ENCODE measurements at places on chromosomes 3 and 15.

- DNase-seq = peak; percentile 48
These were observed 70.5 kb upstream of the KLHL25 start for GRCh38 chr15:85865070-85865684.

- DNase-seq = peak; percentile 62
These were observed 130.5 kb upstream of the EIF1B start for GRCh38 chr3:40179016-40179415.

DNA sequence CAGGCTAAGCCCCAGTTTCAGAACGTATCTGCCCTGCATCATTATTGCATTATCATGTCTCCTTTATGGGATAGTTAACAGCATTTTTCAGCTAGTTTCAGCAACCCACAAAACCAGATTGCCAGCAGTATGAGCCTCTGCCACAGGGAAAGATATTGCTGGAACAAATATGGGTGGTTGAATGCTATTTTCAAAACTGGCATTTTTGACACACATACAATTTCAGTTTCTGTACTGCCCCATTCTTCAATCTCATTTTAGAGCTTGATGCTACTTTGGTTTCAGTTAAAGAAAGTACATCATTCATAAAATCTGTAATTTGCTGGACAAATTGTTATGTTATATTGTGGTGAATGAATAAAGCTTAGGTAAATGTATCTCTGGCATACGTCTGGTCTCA is 1037.5 kb downstream of the NAALADL2 start:
- no peak for DNase-seq

GRCh38 chr15:60362321-60363086 is 35.3 kb downstream of the ANXA2 start:
- DNase-seq = peak; percentile 78

- DNase-seq = peak; percentile 50
These were observed 20.3 kb upstream of the ABTB1 start for GRCh38 chr3:127652246-127652995.

GRCh38 chr15:97425596-97425995 is 534.9 kb upstream of the ARRDC4 start:
- DNase-seq = no peak

DNA sequence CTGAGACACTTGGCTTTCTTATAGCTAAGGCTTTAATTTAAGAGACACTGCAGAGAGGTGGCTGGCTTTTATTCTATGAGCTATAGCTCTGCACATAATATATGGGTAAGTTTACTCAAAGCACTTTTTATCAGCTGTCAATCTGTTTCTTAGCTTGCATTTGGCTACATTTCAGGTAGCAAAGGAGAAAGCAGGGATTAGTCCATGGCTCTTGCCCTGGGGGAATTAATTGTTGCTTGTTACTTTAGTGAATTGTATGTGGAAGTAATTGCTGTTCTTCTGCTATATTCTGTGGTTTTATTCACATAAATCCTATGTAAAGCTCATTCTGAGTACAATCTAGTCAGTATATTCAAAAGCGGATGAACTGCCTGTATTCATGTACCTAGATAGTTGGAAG is 14.4 kb upstream of the CCDC39 start:
- no peak for DNase-seq

DNA sequence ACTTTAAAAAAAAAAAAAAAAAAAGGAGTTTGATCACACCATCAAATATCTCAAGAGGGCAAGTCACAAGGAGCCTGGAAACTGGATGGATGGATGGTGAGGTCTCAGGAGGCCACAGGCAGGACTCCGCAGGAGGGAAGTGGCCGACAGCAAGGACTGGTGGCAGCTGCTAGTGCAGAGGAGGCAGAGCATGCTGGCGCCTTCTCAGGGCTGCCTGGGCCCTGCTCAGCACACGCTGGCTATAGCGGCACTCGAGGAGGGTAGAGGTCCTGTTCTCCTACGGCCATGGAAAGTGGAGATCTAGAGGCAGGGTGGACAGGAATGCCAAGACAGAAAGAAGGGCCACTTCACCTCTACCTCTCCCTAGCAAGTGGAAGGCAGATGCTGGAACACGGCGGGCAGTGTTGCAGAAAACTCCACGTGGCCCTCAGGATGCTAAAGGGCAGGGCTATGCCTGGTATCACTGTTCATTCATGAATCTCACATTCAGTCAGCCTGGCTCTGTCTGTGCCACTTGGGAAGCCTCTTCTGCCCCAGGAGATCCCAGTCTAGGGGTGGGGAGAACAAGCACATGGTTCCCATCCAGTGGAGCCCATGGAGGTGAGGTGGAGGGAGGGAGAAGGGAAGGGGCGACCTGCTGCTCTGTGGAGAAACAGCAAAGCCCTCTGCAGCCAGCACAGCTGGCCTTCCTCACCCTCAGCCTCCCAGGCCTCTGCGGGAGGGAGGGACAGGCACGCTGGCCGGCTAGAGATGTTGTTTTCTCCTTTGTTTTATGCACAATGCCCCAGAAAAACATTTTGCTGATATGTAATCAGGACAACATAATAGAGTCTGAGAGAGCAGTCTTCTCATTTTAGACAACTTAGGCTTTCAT is 71.0 kb downstream of the OXNAD1 start:
- DNase-seq = no peak

DNA sequence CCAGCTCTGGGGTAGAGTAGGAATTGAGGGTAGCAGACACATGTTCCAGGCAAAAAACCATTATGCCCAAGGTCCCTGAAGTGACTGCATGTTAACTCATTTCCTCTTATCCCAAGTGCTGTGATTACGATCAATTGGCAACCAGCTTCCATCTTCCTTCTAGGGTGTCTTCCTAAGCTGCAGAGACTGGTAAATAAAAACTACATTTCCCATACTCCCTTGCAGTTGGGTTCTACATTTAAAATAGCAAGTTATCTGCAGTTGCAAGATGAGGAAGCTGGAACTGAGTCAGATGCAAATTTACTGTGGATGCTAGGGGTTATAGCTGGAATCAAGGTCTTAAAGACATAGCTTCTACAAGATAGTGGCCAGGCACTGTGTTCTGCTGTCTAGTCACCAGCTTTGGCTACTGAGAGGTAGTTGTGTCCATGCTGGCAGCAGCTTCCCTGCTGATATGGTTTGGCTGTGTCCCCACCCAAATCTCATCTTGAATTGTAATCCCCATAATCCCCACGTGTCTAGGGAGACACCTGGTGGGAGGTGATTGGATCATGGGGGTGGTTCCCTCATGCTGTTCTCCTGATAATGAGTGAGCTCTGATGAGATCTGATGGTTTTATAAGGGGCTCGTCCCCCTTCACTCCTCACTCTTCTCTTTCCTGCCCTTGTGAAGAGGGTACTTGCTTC is 51.3 kb upstream of the FBN1 start:
- DNase-seq = peak; percentile 58

- DNase-seq = no peak
These were observed 223.8 kb downstream of the ADAMTS9 start for GRCh38 chr3:64463981-64464380.

DNA sequence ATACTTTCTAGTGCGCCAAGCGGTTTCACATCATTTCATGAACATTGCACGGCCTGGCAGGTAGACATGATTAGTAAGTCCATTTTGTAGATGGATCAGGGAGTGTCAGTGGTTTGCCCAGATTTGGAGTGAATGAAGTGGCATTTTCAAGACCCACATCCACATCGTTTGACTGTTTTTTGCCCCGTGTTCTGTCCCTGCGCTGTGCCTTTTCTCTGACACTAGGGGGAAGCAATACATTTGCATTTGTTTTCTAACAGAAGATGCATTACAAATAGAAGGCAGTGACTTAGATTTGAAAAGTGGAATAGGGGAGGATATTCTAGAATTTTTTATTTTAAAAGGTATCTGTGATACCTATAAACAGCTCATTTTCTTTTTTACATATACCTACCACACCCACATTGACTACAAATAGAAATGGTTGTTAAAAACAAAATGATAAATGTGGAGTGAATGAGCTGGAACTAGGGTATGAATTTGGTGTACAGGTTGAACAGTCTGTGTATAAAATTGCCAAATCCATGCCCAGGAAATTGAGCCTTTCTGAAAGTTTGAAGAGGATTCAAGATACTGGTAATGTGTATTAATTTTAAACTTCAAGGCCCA is 98.0 kb downstream of the USP13 start:
- peak; percentile 28 for DNase-seq

- no peak for DNase-seq
These were observed 260 bp downstream of the EXD1 start for GRCh38 chr15:41230345-41230649.

- no peak for DNase-seq
These were observed 103.5 kb upstream of the UBE2E2 start for GRCh38 chr3:23099677-23100076.

GRCh38 chr3:36729204-36730056 is 34.9 kb downstream of the DCLK3 start:
- DNase-seq = peak; percentile 69

DNA sequence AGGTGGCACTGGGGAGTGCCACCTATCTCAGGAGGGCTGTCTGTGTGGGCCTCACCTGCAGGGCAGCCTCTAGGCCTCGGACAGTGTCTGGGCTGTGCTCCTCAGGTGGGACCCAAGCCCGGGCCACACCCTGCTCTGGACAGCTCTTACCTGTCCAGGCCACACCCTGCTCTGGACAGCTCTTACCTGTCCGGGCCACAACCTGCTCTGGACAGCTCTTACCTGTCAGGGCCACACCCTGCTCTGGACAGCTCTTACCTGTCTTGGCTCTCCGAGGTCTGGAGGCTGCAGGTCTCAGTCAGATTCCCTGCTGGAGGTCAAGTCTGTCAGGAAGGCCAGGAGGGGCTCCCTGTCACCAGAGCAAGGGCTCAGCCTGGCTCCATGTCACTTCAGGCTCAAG is 80.6 kb downstream of the LINGO1 start:
- no peak for DNase-seq

DNA sequence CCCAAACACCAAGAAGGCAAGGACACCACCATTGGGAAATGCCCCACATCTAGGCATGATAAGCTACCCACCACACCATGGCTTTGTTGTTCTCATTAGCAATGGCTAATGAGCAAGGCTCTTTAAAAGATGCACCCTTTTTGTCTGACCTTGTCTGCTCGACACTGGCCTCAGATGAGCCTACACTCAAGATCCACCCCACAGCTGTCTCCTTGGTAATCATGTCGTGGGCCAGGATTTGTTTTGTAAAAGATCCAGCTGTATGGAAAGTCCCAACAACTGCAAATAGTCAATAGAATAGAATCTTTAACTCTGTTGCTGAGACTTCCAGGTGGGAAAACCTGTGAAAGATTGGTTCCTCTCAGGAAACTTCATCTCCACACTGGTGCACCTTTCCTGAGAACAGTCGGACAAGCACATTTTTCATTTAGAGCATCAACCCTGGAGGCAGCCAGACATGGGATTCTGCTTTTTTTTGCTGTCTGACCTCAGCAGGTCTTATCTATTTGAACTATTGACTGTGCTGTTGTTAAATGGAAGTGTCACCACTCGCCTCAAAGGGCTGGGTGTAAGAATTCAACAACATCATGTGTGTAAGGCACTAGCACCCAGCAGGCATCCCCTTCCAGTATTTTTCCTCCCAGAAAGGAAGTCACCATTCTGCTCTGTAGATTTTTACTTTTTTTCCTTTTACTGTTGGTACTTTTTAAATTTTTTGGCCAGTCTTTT is 35.5 kb downstream of the DUT start:
- DNase-seq = no peak

DNA sequence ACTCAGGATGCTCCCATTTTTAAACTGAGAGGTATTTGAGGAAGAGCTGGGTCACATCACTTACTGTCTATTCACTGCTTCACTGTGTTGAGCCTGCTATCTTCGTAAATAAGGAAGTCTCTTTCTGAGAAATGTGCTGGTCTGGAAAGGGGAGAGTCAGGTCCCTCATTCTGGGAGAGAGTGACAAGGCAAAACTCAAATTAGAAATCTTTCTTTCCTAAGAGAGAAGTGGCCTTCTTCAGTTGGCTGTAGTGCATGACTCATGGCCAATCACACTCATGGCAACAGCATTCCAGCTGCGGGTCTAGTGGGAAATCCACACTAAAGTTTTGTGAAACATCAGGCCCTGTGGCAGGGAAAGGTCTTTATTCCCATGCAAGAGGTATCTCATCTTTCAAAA is 11.5 kb upstream of the TIMP4 start:
- peak; percentile 77 for DNase-seq

DNA sequence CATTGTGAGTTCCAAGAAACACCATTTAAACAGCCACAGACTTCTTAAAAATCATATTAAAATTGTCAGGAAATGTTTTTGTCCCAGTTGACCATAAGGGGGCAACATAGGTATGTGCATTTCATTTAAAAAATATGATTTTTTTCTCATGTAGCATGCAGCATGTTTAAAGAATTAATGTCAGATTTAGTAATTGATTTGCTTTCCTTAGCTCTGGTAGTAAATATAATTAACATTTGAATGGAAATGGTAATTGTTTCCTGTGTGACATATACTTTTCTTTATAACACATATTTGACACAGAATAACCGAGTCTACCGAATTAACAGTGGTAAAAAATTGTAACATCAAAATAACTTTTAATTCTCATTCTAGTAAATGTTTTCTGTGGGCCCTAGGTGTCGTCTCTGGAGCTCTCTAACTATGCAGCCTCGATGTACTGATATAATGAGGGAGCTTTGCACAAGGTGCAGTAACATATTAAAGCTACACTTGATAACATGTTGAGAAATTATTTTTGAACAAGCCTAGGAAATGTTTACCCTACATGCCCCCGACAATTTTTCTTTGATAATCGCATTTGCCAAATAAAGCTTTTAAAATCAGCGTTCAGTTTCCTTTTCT is 34.9 kb downstream of the NXPE3 start:
- DNase-seq = peak; percentile 54

DNA sequence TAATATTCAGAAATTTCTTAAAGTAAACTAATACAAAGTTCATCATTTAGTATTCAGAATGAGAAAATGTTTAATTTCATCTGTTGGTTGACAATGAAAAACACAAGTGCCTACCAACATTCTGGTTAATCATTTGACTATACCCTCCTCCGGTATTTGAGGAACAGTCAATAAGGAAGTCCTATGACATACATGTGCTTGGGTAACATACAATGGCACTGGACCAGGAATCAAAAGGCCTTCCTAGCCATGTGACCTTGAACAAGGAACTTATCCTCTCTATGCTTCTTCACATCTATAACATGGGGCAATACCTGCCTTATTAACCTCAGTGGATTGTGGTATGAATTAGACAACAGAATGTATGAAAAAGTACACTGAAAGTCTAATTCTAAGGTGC is 65.8 kb downstream of the ZNF280D start:
- no peak for DNase-seq

DNA sequence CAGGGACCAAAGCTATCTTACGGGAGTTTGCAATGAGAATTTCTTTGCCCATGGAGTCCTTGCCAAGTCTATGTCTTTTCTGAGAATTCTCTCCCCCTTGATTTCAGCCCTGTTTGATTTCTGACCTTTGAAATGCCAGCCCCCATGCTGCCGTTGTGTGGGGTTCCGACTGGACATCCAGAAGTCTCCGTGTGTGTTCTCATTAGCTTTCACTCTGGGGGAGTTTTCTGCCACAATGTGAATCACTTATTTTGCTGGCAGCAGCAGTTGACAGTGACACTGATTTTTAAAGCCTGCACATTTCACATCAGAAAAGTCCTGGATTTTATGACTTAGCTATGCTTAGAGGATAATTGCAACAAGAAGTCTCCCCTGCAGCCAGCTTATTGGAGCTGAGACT is 98.4 kb upstream of the CTDSPL start:
- no peak for DNase-seq
